Temporal lobe (tissue), 4 donors: ENCODE measurements at places on chromosomes 2 and 18. TPM values are rescaled to one million over a fixed set of nuclear protein-coding genes. Genes with fewer than 3 reads are reported as not detected.

Gene MC4R
- 1.2 TPM for total RNA-seq

Gene KIF3C
- 112 TPM for total RNA-seq

Gene VAMP8
- total RNA-seq, result 0.74 TPM

Gene RUFY4
- total RNA-seq, result not detected

Gene CDH2
- 150 TPM for total RNA-seq

Gene HRH4
- not detected for total RNA-seq

Gene SP140
- 0.49 TPM for total RNA-seq

Gene C1D
- total RNA-seq, result 14.0 TPM

Gene DSG3
- total RNA-seq, result under 0.01 TPM

Gene CHRND
- total RNA-seq, result not detected

Gene ADCYAP1
- 4.4 TPM for total RNA-seq

Gene CRIM1
- total RNA-seq, result 52.1 TPM

Gene NABP1
- total RNA-seq, result 2.7 TPM

Gene SPDYA
- total RNA-seq, result 1.5 TPM

Gene PLGLB2
- total RNA-seq, result 2.2 TPM

Gene FBLN7
- 2.5 TPM for total RNA-seq

Gene UGT1A5
- total RNA-seq, result not detected

Gene ERCC3
- 43.0 TPM for total RNA-seq

Gene AQP12A
- not detected for total RNA-seq

Gene GAREM1
- 38.1 TPM for total RNA-seq

Gene ZSWIM2
- total RNA-seq, result 0.49 TPM

Gene SERPINB5
- 0.49 TPM for total RNA-seq

Gene BOLL
- not detected for total RNA-seq

Gene NETO1
- total RNA-seq, result 27.0 TPM

Gene FER1L5
- 0.25 TPM for total RNA-seq

Gene PGAP1
- 110 TPM for total RNA-seq
